GM20000 (cell line): ENCODE measurements at places on chromosomes 16 and 17.

DNA sequence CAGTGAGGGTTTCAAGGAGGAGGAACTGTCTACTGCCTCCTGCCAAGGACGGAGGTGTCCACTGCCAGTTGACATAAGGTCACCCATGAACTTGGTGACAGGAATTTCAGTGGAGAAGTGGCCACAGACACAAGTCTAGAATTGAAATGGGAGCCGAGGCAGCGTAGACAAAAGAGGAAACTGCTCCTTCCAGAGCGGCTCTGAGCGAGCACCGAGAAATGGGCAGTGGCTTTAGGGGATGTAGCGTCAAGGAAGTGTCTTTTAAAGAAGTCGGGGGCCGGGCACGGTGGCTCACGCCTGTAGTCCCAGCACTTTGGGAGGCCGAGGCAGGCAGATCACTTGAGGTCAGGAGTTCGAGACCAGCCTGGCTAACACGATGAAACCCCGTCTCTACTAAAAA is 3.1 kb upstream of the SERPINF1 start:
- DNase-seq, result no peak

- no peak for DNase-seq
Measured at GRCh38 chr16:86757704-86758040, 179.3 kb downstream of the FOXL1 start.

- DNase-seq, result no peak
Measured at GRCh38 chr16:59039066-59039720, 305.1 kb upstream of the GOT2 start.

DNA sequence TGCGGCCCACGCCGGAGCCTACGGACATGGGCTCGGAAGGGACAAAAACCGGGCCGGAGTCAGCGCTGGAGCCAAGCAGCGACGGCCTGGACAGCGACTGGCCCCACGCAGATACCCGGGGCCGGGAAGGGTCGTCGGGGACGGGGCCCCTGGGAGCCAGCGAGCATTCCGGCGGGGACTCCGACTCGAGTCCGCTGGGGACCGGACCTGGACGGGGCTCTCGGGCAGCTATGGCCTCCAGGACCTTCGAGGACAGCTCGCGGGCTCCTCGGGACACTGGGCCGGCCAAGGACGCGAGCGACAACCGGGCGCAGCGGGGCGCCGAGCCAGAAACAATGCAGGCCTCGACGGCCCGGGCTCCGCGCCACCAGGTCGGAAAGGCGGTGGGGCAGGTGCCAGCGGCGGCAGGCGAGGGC is 1.0 kb downstream of the MYO15B start:
- peak; percentile 55 for DNase-seq

DNA sequence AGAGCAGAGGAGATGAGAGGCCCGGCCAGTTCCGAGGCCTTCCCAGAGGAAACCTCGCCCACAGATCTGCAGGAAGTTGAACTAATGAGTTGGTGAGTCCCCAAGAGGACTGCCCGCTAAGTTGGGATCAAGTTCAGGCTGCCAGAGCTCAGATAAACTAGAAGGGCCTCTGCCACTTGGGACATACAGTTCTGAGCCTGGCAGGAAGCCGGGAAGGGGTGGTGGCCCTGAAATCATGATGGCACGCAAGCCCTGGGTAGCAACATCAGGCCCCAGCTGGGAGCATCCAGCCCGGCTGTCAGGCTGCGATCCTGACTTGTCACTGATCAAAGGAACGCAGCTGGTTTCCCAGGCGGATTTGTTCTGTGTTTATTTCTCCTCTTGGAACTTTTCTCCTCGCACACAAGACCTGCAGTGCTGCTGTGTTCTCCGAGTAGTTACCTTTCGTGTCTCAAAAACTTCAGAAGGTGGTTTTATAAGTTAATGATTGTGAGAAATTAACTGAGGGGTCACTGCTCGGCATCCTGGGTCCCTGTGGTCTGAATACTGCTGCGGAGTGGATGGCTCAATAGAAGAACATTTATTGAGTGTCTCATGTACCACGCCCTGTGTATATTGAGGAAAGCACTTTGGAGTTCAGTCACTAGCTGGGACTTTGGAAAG is 8.0 kb upstream of the WFDC1 start:
- no peak for DNase-seq

- DNase-seq, result no peak
Measured at GRCh38 chr16:67506468-67506867, 22.2 kb upstream of the RIPOR1 start.

DNA sequence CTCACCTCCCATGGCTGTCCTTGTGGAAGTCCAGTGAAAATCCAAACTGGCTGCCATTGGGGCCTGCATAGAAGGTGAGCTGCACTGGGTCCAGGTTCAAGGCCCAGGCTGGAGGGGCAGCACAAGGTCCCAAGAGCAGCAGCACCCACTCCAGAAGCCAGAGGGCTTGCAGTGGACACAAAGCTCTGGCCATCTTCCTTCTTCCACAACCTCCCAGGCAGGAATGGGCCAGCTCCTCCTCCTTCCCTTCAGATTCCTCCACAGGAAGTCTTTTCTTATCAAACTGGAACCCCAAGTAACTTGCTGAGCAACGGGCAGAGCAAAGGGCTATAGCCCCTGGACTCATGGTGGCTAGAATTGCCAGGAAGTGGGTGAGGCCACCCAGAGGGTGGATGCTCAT is at the start of gene ITGA2B:
Gene ITGA2B, minus strand, starts transcription at position 369 of the 400 bp plus-strand sequence. Its CDS starts 176 bp downstream, at position 193.
- DNase-seq, result no peak

DNA sequence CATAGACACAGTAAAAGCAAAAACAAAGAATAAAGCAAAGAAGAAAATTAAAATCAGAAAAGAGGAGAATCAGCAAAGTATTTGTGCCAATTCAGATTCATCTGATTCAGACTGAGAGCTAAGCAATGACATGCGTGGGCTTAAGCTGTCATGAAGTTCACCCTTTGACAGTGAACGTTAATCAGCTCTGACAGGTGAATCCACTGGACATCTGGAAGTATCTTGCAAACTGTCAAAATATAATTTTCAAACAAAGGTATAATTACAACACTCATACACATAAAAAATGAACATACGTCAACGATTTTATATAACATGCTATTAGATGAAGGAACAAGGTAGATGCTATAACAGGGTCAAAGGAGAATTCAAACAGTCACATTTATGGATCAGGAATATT is 596.3 kb upstream of the SALL1 start:
- DNase-seq, result no peak
